Endodermal cell (in vitro differentiated cells): ENCODE measurements at places on chromosomes 5 and 9. TPM values are rescaled to one million over a fixed set of nuclear protein-coding genes. Genes with fewer than 3 reads are reported as not detected.

FOXD4 gene
- 0.25 TPM in 1 of 3 replicates, not detected in the others for total RNA-seq

GPR21 gene
- total RNA-seq: 1.8 TPM in 1 of 2 replicates, not detected in the other

TPM2 gene
- 220 to 251 TPM (median 227 TPM) in 3 replicates for total RNA-seq

RLN2 gene
- total RNA-seq: 4.2 to 7.9 TPM (median 6.5 TPM) in 3 replicates

ACSL6 gene
- total RNA-seq: 0.29 and 0.73 TPM in 2 replicates

SLC34A1 gene
- not detected in 3 replicates for total RNA-seq

DIRAS2 gene
- total RNA-seq: 0.05 and 0.07 TPM in 2 replicates

SLC35D2 gene
- total RNA-seq: 31.9 and 33.4 TPM in 2 replicates

DNA sequence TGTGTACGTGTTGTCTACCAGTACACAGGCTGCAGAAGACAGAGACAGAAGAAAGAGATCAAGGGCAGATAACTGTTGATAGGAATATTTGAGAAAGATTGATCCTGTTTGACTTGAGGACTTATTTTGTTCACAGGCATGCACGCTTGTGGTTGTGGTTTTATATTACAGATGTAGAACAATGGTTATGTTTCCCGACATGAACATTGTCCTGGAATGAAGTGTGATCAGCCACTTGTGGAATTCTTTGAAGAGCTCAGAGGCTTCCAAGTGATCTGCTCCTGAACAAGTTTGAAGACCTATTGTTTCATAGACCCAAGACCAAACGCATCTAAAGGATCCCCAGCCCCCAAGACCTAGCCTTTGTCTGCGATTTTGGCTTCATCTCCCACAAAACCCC lies 13.7 kb downstream of the TEX53 start:
- no peak for DNase-seq

DNA sequence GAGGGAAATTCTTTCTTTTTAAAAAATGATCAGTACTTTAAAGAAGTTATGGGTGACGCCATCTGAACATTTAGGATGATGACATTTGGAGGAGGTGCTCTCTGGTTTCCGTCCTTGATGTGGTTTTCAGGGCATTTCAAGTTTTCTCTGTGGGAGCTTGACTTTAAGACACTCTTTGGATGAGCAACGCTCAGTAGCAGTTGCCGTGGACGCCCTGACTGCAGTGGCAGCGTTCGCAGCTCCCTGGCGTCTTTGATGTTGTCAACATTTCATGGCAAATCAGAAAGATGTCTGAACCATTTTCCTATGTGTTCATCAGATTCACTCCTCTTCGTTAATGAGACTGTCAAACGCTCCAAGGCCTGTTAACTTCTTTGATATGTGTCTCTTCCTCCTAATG lies 86.1 kb downstream of the ZNF354C start:
- no peak for DNase-seq

- DNase-seq: peak; percentile 84
Measured at GRCh38 chr9:137276473-137277328, 825 bp upstream of the TOR4A start.

GRCh38 chr5:139666551-139666950 lies 18.4 kb downstream of the CXXC5 start:
- no peak for DNase-seq

DNA sequence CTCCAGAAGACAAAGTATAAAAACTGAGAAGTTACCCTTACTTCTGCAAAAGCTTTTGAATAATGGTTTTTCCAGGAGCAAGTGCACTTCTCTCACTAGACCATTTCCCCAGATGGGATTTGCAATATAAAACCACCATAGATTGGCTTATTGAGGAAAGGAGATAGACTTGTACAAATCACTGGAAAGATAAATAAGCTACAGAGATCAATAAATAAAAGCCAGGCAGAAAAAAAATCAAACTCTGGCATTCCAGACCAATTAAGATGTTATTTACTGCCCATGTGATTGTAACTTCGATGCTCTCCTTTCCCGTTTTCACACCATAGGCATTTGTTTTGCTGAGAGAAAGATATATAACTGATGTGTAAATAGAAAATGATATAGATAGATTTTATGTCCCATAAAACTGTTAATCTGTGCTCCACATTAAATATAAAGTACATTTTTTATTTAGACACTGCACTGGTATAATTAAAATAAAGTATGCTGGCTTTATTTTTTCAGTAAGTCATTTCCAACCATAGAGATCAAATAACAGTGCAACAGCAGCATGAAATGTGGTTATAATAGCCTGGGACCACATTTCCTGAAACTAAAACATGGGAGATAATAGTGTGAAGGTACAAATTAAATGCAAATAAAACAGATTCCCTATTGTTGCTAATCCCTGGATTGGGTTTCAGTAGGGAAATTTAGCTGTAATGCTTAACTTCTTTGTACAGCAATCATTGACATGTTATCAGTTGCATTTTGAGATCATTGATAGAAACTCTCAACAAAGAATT lies 177.7 kb downstream of the NR2F1-AS1 start:
- DNase-seq: no peak

DNA sequence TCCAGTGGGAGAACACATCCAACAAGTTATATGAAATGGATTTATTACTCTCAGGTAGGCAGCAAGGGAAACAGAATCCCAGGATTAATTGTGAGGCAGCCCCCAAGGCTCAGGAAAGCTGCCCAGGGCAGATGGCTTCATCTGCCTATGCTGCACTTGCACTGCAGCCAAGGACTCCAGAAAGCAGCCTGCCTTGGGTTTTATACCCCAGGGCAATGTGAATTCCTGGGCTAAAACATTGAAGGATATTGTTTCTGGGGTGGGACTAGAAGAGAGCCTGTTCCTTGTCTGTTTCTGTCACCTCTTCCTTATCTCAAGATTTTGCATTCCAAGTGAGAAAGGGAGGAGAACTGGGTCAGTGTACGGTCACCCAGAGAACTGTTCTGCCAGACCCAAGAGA lies 8.8 kb upstream of the CCL27 start:
- no peak for DNase-seq

DNA sequence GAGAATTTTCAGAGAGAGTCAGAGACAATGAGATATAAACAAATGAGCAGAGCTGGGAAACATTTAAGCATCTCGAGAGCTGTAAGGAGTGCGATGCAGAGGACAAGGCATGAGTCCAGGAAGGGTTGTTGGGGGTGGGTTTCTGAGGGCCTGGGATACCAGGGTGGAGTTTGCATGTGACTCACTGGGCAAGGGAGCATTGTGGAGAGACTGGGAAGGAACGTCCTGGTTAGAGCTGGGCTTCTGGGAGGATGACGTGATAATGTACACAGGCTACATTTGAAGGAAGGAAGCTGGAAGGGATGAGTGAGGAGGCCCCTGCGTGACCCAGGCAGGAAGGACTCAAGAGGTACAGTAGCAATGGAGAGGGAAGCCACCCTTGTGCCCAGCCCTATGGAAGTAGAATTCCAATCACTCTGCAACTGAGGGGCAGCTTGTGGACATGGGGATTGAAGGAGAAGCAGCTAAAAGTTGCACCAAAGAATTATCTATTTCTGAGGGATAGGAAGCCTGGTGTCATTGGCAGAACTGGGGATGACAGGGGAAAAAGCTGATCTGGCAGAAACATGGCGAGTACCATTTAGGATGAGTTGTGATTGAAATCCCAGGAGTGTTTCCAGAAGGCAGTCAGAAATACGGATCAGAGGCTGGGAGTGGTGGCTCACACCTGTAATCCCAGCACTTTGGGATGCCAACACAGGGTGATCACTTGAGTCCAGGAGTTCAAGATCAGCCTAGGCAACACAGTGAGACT lies 59.3 kb upstream of the AFAP1L1 start:
- no peak for DNase-seq

DNA sequence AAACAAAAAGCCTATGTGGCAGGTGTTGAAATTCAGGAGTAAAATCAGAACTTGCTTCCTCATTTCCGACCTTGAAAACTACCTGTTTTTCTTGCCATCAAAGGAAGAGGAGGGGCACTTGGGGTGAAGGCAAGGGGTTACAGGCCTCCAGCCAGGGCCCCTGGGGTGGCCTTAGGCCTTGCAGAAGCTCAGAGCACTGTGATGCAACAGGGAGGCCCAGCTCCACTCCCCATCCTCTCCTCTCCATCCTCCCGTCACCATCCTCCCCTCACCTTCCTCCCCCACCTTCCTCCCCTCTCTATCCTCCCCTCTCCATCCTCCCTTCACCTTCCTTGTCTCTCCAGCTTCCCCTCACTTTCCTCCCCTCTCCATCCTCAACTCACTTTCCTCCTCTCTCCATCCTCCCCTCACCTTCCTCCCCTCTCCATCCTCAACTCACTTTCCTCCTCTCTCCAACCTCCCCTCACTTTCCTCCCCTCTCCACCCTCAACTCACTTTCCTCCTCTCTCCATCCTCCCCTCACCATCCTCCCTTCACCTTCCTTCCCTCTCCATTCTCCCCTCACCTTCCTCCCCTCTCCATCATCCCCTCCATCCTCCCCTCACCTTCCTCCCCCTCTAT lies 111.6 kb downstream of the WNK2 start:
- no peak for DNase-seq

DNA sequence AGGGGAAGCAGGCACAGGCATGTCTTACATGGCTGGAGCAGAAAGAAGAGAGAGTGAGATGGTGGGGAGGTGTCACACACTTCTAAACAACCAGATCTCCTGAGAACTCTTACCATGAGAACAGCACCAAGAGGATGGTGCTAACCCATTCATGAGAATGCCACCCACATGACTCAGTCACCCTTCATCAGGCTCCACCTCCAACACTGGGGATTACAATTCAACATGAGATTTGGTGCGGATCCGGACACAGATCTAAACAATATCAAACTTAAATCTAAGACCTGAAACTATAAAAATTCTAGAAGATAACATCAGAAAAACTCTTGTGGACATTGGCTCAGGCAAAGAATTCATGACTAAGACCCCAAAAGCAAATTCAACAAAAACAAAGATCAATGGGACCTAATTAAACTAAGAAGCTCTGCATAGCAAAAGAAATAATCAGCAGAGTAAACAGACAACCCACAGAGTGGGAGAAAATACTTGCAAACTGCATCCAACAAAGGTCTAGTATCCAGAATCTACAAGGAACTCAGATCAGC lies 65.4 kb downstream of the SPATA31C2 start:
- no peak for DNase-seq

DNA sequence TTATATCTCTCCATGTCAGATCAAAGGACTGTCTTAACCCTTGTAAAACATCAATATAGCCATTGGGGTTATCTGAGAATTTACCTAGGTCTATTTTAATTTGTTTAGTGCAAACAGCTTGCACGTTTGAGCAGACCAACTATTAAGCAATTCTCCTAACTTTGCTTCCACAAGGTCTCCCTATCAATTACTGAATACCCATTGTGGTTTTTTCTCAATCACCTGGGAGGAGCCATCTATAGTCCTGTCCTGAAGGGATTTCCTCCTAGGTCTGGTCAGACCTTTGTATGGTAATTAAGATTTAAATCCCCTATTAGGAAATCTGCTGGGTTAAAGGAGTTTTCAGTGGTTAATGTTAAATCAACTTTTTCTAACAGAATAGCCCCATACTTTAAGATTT lies 48.9 kb upstream of the S1PR3 start:
- no peak for DNase-seq

- DNase-seq: no peak
Measured at GRCh38 chr5:80308526-80308925, 11.3 kb upstream of the SPZ1 start.

- no peak for DNase-seq
Measured at GRCh38 chr5:53303105-53303504, 177.3 kb upstream of the FST start.

DNA sequence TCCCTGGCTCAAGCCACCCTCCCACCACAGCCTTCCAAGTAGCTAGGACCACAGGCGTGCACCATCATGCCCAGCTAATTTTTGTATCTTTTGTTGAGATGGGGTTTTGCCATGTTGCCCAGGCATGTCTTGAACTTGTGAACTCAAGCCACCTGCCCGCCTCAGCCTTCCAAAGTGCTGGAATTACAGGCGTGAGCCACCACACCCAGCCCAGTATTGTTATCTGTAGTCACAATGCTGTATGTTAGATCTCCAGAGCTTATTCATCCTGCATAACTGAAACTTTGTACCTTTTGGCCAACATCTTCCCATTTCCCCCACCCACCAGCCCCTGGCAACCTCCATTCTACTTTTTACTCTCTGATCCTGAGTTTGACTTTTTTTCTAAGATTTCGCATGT lies 37.5 kb downstream of the CREBRF start:
- DNase-seq: no peak

DNA sequence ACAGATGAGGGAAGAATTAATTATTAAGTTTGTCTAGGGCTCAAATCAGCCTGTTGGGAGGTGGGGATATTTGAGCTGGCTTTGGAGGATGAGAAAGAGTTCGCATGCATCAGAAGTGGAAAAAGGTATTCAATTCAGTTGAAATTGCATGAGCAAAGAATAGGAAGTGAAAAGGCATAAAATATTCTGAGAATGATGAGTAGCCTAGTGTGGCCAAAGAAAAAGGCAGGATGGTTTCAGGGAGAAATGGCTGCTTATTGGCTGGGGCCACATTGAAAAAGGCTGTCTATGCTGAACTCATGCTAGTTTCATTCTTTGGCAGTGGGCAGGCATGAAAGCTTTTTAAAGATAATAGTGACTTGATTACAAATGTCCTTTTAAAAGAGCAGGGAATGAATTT lies 235.4 kb upstream of the RIOK2 start:
- DNase-seq: no peak

GRCh38 chr9:114250235-114250568 lies 72.7 kb upstream of the ORM1 start:
- no peak for DNase-seq

- no peak for DNase-seq
Measured at GRCh38 chr9:104750185-104750767, 2.8 kb downstream of the NIPSNAP3A start.

GRCh38 chr9:122463828-122464632 lies 13.7 kb downstream of the OR1J1 start:
- peak; percentile 85 for DNase-seq

GRCh38 chr9:127910613-127911205 lies 6.1 kb downstream of the ST6GALNAC4 start:
- no peak for DNase-seq

- DNase-seq: no peak
Measured at GRCh38 chr9:122402874-122403273, 32.0 kb downstream of the PTGS1 start.

DNA sequence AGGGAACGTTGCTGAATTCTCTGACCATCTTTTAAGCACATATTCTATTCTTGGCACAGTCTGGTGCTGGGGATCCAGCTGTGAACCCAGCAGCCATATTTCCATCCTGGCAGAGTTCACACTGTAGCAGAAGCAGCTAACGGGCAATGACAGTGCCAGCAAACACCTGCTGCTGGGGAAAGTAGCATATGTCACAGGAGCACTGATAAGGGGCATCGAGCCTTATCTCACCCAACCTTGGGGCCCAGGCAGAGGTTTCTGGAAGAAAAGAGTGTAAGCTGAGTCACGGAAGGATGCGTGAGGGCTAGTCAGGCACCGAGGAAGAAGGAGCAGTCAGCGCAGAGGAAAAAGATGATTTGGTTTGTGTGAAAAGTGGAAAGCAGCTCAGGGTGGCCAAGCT lies 1.1 kb downstream of the NDOR1 start:
- no peak for DNase-seq

GRCh38 chr9:82354279-82354659 lies 365.7 kb downstream of the SPATA31D1 start:
- no peak for DNase-seq

DNA sequence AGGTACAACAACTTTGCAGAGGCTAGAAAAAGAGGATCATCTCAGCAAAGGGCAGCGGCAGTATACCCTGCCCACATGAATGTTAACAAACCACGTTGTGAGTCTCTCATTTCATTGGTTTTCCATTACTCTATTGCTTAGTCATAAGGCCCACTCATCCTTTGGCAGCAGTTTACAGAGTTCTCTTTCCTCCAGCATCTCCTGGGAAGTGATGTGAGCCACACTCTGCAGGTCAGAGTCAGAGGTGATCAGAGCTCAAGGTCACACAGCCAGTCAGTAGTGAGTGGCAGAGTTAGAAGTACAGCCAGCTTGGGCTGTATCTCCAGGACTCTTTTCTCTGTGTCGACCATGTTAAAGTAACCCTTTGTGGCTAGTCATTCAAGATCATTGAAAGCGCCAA lies 599.6 kb upstream of the GRAMD2B start:
- no peak for DNase-seq
